ENCODE measurements at places on chromosomes 1 and 21. TPM values are rescaled to one million over a fixed set of nuclear protein-coding genes. Genes with fewer than 3 reads are reported as not detected.

GRCh38 chr1:227781314-227781930 is 34.1 kb upstream of the PRSS38 start:
- DNase-seq = no peak

GRCh38 chr1:195894411-195894810 is 713.8 kb downstream of the KCNT2 start:
- DNase-seq = no peak

ENAH gene
- total RNA-seq = 87.9 TPM

DNA sequence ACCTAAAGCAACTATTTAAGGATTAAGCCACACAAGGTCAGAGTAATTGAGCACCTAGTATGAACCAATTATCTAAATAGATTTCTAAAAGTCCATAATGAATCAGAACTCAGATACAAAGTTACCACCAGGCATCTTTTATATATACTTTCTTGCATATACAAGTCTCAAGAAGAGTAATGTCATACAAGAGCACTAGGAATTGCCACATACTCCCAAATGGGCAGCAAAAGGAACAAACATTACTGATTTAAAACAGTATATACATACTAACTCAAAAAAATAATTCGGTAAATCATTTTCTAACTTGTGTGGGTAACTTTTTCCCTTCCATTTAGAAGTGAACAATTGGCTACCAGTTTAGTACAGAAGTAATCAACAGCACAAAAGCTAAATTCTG is 22.1 kb downstream of the SERBP1 start:
- DNase-seq = no peak

C1orf226 gene
- not detected for total RNA-seq

GRCh38 chr1:1058088-1058905 is 15.8 kb downstream of the RNF223 start:
- DNase-seq = no peak

- no peak for DNase-seq
Measured at GRCh38 chr1:58032611-58033073, 513.9 kb downstream of the OMA1 start.

DNA sequence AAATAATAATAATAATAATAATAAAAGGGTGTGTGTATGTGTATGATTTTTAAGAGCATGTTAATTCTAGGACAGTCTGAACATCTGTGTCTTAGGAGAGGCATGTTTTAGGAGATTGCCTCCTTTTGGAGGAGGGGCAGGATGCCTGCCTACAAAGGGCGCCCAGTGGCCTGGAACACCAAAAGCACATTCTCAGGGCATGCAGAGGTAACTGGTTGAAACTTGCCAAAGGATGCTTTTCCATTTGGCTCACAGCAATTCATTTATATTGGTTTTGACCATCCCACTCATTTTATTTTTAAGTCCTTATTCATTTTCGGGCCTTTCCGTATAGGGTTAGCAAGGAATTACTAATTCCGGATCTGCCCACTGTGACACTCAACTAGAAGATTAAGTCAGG is 21.1 kb upstream of the LAMC2 start:
- DNase-seq = peak; percentile 63

RHCE gene
- total RNA-seq = not detected

DNA sequence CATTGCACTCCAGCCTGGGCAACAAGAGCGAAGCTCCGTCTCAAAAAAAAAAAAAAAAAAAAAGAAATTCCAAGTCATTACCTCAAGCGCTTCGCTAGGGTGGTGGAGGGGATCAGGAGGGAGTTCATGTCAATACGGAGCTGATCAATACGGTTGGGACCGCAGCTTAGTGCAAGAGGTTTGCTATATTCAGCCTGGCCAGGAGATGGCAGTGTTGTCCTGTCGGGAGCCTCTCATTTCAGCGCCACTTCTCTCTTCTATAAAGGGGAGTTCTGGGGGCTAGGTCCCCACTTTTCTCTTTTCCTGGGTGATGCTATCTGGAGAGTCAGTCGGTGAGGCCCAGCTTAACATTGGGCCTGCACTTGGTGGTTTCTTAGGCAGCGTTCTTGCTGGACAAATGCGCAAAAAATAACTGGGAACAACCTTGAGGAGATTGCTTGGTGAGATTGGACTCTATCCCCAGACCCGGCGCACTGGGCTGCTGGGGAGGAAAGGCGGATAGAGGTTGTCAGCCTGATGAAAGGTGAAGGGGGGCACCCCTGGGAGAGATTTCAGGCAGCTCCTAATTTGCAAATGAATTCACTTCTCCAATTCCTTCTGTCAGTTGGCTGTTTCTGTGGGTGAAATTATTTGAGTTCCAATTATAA is 40.4 kb downstream of the KIAA0040 start:
- DNase-seq = peak; percentile 33

GRCh38 chr21:35561116-35561515 is 499.2 kb downstream of the SETD4 start:
- DNase-seq = no peak

DNA sequence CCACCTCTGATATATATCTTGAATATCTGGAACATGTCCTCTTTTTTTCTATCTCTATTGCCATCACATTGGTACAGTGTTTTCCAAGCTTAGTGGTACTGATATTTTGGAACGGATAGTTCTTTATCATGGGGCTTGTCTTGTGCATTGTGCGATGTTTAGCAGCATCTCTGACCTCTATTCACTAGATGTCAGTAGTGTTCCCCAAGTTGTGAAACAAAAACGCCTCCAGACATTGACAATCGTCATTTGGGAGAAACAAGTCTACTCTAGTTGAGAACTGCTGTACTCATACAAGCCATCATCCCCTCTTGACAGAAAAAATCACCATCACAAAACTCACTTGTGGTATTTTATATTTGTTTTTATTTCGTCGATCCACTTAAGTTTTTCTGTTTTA is 79.7 kb upstream of the CHODL start:
- DNase-seq = no peak

- no peak for DNase-seq
Measured at GRCh38 chr1:70071601-70072000, 133.8 kb downstream of the LRRC40 start.

GRCh38 chr1:2345297-2346075 is 45.9 kb downstream of the MORN1 start:
- DNase-seq = no peak

GRCh38 chr1:158717344-158717743 is 3.2 kb downstream of the OR6K3 start:
- no peak for DNase-seq

DNA sequence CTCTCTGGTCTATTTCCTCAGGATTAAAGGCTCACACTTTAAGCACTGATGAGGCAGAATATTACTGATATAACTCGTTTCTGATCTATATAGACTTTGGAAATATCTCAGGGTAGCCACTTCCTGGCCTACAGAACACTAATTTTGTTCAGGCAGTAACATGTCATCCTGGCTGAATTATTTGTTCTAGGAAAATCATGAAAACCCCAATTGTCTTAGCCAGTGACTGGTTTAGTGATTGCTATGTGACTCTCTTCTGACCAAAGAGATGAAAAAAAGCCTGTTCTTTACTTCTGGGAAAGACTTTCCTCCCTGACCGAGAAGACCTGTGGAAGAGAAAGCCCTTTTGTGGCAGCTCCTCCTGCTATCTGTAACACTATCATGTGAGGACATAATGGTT is 453.7 kb downstream of the SETD4 start:
- no peak for DNase-seq

GRCh38 chr1:6782151-6782550 is 3.1 kb upstream of the CAMTA1 start:
- no peak for DNase-seq

CA6 gene
- total RNA-seq = not detected

- no peak for DNase-seq
Measured at GRCh38 chr1:203521812-203522211, 27.9 kb downstream of the OPTC start.

DNA sequence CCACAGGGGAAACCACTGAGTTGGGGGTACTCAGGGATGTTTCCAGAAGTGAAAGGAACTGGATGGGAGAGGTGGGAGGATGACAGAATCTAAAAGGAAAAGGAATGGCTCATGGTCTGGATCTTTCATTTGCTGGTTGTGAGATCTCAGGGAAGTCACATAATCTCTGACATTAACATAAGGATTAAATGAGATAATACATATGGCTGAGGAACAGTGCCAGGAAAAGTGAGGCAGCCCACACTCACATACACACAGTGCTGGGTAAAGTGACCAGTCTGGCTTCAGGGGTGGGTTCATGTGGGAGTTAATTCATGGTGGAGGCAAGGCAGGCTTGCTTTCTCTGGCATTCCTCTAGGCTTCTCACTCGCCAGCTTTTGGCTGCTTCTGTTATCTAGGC is 3.9 kb upstream of the PTCH2 start:
- no peak for DNase-seq

AKNAD1 gene
- not detected for total RNA-seq

All from Caki2 (cell line).